CD8-positive, alpha-beta memory T cell (primary cell): ENCODE measurements at places on chromosomes 1 and 21. TPM values are rescaled to one million over a fixed set of nuclear protein-coding genes. Genes with fewer than 3 reads are reported as not detected.

GRCh38 chr21:45853703-45854342, 127.7 kb upstream of the COL6A1 start:
- no peak for DNase-seq
- H3K27me3 ChIP-seq: no peaks in the 10 kb centered on the region
- H3K4me3 ChIP-seq: no peak overlapping the region
- no peaks in the 10 kb centered on the region for H3K4me1 ChIP-seq
- no peaks in the 10 kb centered on the region for H3K36me3 ChIP-seq
- H3K27ac ChIP-seq: no peak overlapping the region

Gene OR2T33
- not detected for total RNA-seq

Gene TMPRSS3
- 20.4 TPM for total RNA-seq

GRCh38 chr21:42676808-42677207, 23.4 kb downstream of the PDE9A start:
- H3K27ac ChIP-seq: no peak overlapping the region
- no peak overlapping the region for H3K4me3 ChIP-seq
- peaks cover 22% of the 10 kb centered on the region for H3K4me1 ChIP-seq
- no peaks in the 10 kb centered on the region for H3K36me3 ChIP-seq
- no peak for DNase-seq

DNA sequence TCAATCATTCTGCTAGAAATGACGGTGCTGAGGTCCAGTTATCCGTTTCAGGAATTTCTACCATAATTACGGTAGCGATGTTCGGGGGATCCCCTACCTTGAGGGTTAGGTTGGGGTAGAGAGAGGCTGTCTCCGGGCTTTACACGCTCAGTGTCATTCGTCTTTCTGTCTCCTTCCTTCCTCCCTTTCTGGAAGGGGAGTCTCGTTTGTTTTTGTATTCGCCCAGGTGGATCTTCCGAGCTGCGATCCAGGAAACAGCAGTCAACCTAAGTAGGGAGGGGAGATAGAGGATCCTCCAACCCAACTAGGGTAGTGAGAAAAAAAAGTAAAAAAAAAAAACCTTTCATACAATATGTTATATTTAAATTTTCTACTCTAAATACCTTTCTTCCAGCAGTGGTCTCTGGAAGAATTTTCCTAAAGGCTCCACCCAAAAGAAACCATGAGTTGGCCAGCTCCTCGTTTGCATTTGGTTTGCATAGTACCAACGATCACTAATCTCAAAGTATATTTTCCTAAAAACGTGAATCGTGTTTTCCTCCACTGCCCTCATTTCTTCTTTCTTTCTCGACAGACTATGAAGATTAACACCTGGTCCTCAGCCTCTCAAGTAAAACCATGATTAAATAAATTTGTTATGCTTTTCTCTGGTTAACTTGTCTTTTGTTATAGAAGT, 611 bp upstream of the PIK3C2B start:
- no peaks in the 10 kb centered on the region for H3K36me3 ChIP-seq
- H3K27ac ChIP-seq: peak overlapping the region; percentile 77
- DNase-seq: peak; percentile 25
- peak overlapping the region; percentile 58 for H3K4me3 ChIP-seq

GRCh38 chr21:16302851-16303282, 573.1 kb downstream of the USP25 start:
- H3K27ac ChIP-seq: no peak overlapping the region
- H3K27me3 ChIP-seq: no peaks in the 10 kb centered on the region
- no peaks in the 10 kb centered on the region for H3K4me1 ChIP-seq
- DNase-seq: no peak

Gene ACTN2
- not detected for total RNA-seq

- no peaks in the 10 kb centered on the region for H3K4me1 ChIP-seq
- no peak overlapping the region for H3K27ac ChIP-seq
- no peak overlapping the region for H3K4me3 ChIP-seq
- no peak for DNase-seq
- no peaks in the 10 kb centered on the region for H3K36me3 ChIP-seq
- H3K27me3 ChIP-seq: no peaks in the 10 kb centered on the region
These were observed 43.8 kb upstream of the KCTD3 start for GRCh38 chr1:215523128-215523861.

DNA sequence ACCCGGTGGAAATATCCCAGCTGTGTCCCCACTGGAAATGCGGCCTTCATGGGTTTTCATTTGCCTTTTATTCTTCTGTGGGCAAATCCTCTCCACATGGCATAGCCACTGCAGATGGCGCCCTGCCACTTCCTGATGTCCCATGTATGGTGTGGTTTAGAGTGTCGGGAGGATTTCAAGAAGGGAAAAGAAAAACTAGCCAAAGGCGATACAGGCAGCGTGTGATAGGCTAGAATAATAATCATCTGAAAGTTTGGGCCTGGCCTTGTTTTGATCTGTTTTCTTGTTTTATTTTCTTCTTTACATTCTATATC, 123.6 kb downstream of the PEX14 start:
- H3K36me3 ChIP-seq: no peaks in the 10 kb centered on the region
- no peak for DNase-seq
- H3K27me3 ChIP-seq: no peaks in the 10 kb centered on the region
- H3K4me3 ChIP-seq: no peak overlapping the region
- H3K27ac ChIP-seq: no peak overlapping the region

DNA sequence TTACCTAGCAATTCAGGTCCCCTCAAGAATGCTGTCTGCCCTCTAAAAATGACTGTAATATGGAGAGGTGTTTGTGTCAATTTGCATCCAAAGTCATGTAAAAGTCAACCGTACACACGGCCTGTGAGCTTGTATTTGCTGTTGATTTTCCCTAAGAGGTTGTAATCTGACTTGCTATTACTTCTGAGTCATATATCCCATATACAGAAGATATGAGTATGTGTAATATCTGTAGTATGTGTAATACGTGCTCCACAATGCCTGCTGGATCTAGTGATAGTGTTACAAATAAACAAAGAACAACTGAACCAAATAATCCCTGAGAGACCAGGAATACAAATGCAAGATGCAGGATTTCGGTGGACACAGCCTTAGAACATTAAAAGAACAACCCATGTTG, 1.4 kb upstream of the KCNJ6 start:
- no peak for DNase-seq
- H3K27ac ChIP-seq: no peak overlapping the region
- peaks cover 19% of the 10 kb centered on the region for H3K27me3 ChIP-seq
- no peaks in the 10 kb centered on the region for H3K36me3 ChIP-seq

DNA sequence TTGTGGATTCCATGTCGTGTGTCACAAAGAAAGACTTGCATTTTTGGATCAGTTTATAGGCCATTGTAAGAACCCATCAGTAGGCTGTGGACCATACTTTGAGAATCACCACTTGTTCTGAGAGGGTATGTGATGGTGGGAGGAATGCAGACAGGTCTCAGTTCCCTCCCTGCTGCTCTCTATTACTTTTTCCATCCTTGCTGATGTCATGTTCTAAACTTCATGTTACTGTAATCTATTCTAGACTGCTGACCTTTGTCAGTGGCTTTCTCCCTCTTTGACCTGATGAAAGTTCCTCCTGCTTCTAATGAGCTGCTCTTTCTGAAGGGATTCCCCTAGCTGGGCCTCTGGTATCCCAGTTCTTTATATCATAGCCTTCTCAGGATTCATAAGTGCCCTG, 46.1 kb downstream of the ST3GAL3 start:
- no peaks in the 10 kb centered on the region for H3K4me1 ChIP-seq
- H3K36me3 ChIP-seq: no peaks in the 10 kb centered on the region
- no peaks in the 10 kb centered on the region for H3K27me3 ChIP-seq
- no peak overlapping the region for H3K4me3 ChIP-seq

DNA sequence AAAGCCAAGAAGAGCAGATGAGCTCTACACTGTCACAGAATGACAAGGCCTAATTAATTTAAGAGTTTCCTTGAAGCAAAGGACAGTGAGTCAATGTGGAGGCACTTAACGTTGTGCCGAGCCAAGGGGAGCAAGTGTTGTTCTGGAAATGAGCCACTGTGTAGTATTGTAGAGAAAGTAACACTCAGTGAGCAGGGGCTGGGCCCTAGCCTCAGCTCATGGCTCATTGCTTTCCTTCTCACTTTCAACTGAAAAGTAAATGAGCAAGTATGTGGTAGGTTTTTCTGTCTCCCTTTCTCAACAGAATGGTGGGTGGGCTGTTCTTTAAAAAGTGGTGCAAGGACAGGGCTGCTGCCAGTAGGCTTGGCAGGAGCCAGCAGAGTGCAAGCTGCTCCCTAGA, 11.8 kb upstream of the KIAA0040 start:
- no peak overlapping the region for H3K27ac ChIP-seq
- H3K4me3 ChIP-seq: no peak overlapping the region
- peaks cover 22% of the 10 kb centered on the region for H3K4me1 ChIP-seq
- no peaks in the 10 kb centered on the region for H3K36me3 ChIP-seq

Gene CLCNKB
- total RNA-seq: not detected

Gene TAF1A
- 22.9 TPM for total RNA-seq

DNA sequence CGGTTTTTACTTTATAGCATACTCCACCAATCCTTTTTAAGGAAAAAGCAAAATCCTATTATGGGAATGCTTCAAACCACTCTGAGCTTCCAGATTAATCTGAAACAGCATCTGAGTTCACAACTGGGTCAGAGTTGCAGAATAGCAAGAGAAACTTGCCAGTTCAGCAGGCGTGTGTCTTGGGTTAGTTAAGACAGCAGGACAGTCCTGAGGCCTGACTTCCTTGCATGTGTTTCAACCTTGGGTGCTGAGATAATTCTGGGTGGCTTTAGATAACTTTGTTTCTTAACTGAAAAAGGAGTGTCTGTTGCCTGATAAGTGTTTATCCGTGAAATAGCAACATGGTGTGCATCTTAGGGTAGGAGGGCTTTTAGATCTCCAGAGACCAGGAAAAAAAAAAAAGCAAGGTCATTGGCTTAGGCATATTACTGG, 169.2 kb downstream of the DHRS3 start:
- H3K4me1 ChIP-seq: peaks cover 82% of the 10 kb centered on the region
- no peak for DNase-seq
- H3K36me3 ChIP-seq: no peaks in the 10 kb centered on the region
- H3K4me3 ChIP-seq: peak overlapping the region; percentile 13
- no peaks in the 10 kb centered on the region for H3K27me3 ChIP-seq

DNA sequence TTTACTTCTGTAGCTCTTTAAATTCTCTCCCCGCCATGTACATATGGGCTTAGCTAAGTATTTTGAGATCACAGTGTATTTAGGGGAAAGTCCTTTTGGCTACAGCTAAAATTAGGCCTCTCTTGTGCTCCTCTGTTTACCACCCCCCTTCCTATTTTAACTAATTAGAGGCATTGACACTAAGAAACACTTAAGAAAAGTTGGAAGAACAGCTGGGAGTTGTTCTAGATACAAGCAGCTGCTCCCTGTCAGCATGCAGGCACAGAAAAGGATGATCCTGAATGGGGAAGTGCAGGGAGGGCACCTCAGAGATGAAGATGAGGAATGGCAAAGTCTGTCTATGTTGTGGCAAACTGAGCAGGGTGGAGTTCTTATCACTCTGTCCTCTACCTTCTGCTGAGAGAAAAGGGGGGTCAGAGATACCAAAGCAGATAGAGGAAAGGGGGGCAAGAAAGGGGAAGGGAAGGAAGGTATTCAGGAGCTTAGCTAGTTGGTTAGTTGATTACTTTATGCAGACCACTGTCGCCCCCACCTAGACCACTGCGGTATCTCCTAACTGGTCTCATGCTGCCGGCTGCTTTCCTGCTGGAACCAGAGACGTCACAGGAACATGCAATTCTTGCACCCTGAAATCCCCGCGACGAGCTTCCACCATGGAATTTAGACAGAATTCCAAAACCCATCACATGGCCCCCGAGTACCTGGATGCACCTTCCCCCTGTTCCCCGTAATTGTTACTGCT, 82.4 kb upstream of the HOOK1 start:
- H3K4me1 ChIP-seq: peaks cover 8% of the 10 kb centered on the region
- no peak for DNase-seq
- no peaks in the 10 kb centered on the region for H3K27me3 ChIP-seq
- no peak overlapping the region for H3K4me3 ChIP-seq
- H3K36me3 ChIP-seq: no peaks in the 10 kb centered on the region

GRCh38 chr1:159204161-159205141, at the start of gene ACKR1:
Gene ACKR1 (plus strand): TSS chr1:159204875. CDS start chr1:159204960, 85 bp downstream.
- DNase-seq: no peak
- no peak within 1 kb of the TSS for H3K4me3 ChIP-seq
- no peaks in the 10 kb centered on the region for H3K27me3 ChIP-seq
- H3K36me3 ChIP-seq: no peaks in the 10 kb centered on the region
- H3K27ac ChIP-seq: no peak within 1 kb of the TSS
- H3K4me1 ChIP-seq: no peaks in the 10 kb centered on the region

DNA sequence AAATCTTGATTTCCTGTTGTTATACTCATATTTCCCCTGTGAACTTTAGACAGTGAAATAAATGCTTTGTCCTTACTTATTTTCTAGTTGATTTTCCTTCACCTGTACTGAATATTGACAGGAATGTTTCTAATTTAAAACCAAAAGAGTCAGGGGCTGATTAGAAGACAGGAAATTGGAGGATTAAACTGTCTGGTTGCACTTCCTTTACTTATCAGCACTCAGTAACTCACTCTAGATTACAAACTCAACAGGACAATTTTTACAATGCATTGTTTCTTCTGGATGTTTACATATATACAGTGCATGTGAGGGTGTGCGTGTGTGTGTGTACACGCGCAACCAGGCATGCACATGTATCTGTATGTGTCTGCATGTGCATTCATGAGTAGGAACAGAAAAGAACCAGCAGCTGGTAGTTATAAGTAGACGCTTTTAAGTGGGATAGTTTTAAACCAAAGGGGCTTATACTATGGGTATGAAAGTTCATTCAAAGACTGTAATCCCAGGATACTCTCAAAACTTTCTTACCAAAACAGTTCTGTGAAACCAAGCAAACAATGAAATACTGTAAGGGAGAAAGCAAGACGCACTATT, 212.0 kb upstream of the NFIA start:
- no peaks in the 10 kb centered on the region for H3K36me3 ChIP-seq
- peaks cover 3% of the 10 kb centered on the region for H3K27me3 ChIP-seq
- H3K27ac ChIP-seq: no peak overlapping the region
- no peaks in the 10 kb centered on the region for H3K4me1 ChIP-seq
- no peak overlapping the region for H3K4me3 ChIP-seq

DNA sequence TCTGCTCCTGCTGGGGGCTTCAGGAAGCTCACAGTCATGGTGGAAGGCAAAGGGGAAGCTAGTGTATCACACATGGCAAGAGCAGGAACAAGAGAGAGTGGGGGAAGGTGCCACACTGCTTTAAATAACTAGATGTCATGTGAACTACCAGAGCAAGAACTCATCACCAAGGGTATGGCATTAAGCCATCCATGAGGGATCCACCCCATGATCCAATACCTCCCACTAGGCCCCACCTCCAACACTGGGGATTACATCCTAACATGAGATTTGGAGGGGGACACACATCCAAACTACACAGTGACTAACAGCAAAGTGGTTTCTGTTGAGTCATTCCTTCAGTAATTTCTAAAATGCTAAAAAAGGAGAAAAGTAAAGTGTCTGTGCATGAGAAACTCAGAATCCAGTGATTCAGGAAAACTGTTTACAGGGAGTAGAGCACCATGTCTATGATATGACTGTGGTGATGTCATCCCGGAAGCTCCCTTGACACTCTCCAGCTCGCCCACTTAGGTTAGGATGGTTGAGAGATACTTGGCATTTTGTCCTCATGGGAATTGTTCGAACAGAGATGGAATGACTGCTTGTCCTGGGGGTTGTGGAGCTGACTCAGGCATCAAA, 50.3 kb downstream of the CHD1L start:
- peaks cover 37% of the 10 kb centered on the region for H3K36me3 ChIP-seq
- no peaks in the 10 kb centered on the region for H3K4me1 ChIP-seq
- no peak overlapping the region for H3K4me3 ChIP-seq
- no peak overlapping the region for H3K27ac ChIP-seq
- no peaks in the 10 kb centered on the region for H3K27me3 ChIP-seq
- no peak for DNase-seq
